Posterior cingulate gyrus (tissue), 11 donors: ENCODE measurements at places on chromosomes 1 and 21.

DNA sequence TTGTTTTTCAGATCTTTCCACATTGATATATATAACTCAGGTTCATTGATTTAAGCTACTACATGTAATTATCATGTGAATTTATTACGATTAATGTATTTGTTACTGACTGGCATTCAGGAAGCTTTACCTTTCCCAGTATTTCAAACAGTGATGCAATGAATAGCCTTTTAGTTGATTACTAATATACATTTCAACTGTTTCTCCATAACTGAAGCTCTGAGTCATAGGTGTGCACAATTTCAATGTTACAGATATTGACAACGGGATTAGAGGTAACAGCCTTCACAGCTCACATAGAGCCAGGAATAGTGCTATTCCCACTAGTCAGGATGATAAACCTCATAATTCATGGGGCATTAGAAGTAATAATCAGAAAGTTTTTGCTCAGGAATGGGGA is 25.1 kb downstream of the RAVER2 start:
- DNase-seq, result no peak

GRCh38 chr1:90714521-90714951 is 2.6 kb downstream of the BARHL2 start:
- no peak for DNase-seq

DNA sequence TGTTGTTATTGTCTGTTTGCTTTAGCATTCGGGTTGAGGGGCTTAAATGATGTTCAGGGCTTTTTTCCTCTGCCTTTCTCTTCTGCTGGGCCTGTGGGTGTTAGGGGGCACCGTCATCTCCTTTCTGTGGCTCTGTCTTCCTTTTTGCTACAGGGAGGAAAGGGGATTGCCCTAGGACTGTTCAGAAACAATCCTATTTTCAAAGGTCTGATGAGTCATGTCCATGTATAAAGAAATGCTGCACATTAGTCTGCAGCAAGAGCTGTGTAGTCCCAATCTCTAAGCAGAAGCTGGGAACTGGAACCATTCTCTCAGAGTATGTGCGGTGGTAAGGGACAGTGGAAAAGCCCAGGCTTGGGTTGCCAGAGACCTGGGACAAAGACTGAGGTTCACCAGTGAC is 462.3 kb downstream of the OMA1 start:
- DNase-seq, result no peak

GRCh38 chr1:247421074-247421473 is 5.1 kb downstream of the NLRP3 start:
- DNase-seq, result no peak

- DNase-seq, result no peak
Observed at GRCh38 chr1:27567971-27568299, 36.0 kb downstream of the AHDC1 start.

- no peak for DNase-seq
Observed at GRCh38 chr1:62437273-62437940, 558 bp downstream of the USP1 start.

GRCh38 chr1:51945591-51945990 is 44.9 kb downstream of the RAB3B start:
- DNase-seq, result no peak

DNA sequence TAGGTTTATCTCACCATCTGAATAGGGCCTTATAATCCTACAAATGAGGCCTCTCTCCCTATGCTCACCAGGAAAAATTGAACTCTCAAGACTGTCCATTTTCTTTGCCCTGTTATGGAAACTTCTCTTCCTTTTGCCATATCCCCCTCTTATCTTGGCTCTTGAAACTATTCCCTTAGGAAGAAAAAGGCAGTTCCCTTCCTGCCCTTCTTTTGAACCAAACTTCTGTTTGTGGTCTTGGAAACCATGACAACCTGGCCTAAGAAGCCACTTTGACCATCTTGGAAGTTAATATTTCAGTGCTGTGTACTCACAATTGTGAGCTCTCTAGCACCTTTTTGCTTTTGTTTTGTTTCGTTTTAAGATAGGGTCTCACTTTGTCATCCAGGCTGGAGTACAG is 40.0 kb downstream of the ATP2B4 start:
- no peak for DNase-seq

DNA sequence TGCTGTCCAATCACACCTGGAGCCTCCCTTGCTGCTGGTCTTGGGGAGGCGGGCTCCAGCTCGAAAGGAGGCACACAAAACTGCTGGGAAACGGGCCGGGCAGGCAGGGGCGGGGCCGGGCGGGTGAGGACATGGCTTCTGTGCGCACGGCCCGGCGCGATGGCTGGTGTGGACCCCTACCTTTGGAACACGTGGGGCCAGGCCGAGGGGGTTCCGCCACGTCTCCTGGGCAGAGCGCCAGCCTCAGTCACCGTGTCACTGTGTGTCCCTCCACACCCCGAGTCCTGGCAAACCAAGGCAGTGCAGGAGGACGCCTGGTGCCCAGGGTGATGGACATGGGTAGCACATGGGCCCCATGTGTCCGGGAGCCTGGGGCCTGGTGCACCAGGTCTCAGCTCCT is 42.0 kb upstream of the ADARB1 start:
- DNase-seq, result peak; percentile 82

- DNase-seq, result no peak
Observed at GRCh38 chr1:6130036-6130435, 50.1 kb downstream of the CHD5 start.

GRCh38 chr1:43266881-43267280 is 2.9 kb upstream of the TMEM125 start:
- DNase-seq, result no peak

GRCh38 chr1:46301406-46301807 is 2.0 kb downstream of the LRRC41 start:
- no peak for DNase-seq

GRCh38 chr1:182777386-182777785 is 12.2 kb upstream of the NPL start:
- no peak for DNase-seq

- peak; percentile 74 for DNase-seq
Observed at GRCh38 chr1:50023292-50024159, at the start of gene AGBL4. TSS of gene AGBL4 (minus strand) at chr1:50023954.

GRCh38 chr1:11648732-11649158 is 5.5 kb downstream of the FBXO2 start:
- DNase-seq, result no peak

DNA sequence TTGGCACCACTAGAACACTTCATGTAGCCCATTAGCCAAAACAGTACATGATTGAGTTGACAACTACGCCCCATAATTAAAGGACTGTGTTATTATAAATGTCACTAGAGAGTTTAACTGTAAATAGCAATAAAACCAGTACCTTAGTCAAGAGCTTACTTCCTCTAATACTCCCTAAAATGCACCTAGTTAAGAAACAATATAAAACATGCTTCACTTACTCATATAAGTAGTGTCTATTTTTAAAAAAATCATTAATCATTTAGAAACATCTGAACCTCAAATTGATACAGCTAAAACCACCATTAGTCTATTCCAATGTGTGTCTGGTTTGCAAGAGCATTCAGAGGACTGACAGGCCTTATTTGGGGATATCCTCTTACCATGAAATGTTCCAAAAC is 25.3 kb downstream of the PTP4A2 start:
- no peak for DNase-seq

GRCh38 chr1:84339503-84339902 is 38.0 kb downstream of the SAMD13 start:
- DNase-seq, result no peak

DNA sequence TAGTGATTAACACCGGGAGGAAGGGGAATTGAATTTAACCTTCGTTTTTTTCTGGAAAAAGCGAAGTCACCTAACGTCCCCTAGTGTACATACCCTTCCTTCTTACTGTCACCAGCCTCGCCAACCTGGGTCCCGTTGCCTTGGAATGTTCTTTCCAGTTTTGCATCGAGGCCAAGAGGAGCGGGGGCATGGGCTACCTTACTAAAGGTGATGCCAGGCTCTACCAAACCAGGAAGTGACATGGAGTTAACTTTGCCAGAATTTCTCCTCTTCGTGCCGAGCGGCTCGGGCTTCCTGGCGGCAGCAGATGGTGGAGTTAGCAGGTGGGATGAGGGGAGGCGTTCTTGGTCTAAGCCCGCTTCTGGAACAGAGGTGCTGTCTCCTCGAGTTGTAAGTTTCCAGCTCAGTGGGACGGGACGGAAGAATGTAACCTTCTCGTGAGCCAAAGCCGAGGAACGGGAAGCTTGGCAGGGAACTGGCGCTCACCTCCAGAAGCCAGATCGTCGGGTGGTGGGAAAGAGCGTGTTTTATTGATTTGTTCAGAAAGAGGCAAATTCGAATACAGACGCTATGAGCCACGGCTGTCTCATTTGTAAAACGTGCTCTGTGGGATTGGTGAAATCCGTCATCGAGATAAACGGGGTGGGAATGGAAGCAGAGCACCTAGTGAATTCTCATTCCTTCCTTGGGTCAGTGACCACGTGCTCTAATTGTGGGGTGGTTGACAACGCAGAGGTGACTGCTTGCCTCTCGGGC is 486 bp downstream of the NIPAL3 start:
- no peak for DNase-seq

GRCh38 chr1:96927125-96927524 is 205.5 kb downstream of the PTBP2 start:
- no peak for DNase-seq

DNA sequence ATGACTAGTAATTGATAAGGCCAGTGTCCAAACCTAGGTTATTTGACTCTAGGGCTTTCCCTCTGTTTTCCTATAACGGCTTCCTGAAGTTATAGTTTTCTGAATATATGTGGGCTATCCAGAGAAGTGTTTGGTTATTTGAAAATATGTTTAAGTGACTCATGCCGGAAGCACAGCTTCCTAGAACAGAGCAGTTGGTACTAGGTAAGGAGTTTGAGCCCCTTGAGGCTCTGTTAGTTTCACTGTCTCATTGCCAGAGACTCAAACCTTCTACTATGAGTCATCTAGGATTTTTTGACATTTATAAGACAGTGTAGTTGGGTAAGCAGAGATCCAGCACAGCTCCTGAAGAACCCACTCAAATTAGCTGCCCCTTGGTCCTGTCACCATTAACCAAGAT is 27.1 kb upstream of the LEPR start:
- no peak for DNase-seq

- no peak for DNase-seq
Observed at GRCh38 chr1:119731741-119732430, 20.2 kb downstream of the PHGDH start.

DNA sequence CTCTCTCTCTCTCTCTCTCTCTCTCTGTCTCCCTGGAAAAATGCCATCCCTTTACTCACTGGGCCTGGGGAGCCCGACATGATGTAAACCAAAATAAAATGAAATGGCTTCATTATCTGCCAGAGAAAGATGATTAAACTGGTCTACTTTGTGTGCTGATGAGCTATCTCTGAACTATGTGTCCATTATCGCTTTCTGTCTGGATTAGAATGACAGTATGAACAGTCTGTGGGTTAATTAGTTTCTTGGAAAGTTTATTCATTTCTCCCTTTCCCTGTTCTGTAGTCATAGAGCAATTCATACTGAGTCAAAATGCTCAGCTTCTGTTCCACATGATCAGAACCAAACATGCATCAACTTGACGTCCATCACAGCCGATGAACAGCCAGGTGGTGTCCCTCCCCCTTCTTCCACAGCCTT is 72.4 kb upstream of the KCND3 start:
- DNase-seq, result no peak

DNA sequence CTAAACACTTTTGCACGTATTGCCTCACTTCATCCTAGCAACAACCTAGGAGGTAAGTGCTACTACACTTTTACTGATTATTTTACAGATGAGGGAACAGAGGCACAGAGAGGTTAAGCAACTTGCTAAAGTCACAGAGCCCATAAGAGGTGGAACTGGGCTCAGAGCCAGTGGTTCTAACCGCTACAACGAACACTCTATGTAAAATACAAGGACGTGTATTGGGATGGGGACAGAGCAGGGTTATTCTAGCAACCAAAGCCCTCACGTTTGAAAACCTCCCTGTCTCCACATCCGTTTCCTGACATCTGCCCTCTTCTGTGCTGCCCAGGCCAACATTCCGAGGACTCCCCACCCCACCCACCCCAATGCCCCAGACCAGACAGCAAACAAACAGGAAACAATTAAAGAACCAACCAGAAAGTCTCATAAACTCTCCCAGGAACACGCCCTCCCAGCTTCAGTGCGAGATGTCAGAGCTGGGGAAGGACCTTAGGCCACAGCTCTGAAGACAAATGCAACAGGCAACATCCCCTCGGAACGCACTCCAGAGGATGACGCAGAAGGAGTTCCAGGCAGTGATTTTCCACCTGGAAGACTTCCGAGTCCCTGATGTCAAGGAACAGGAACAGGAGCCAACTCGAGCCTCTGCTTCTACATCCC is 41.1 kb downstream of the GLIS1 start:
- DNase-seq, result no peak

GRCh38 chr21:43767984-43768867 is 7.9 kb downstream of the CSTB start:
- no peak for DNase-seq

- no peak for DNase-seq
Observed at GRCh38 chr1:221991221-221991620, 249.3 kb upstream of the DUSP10 start.

- DNase-seq, result no peak
Observed at GRCh38 chr1:62688687-62689085, 500 bp upstream of the DOCK7 start.

DNA sequence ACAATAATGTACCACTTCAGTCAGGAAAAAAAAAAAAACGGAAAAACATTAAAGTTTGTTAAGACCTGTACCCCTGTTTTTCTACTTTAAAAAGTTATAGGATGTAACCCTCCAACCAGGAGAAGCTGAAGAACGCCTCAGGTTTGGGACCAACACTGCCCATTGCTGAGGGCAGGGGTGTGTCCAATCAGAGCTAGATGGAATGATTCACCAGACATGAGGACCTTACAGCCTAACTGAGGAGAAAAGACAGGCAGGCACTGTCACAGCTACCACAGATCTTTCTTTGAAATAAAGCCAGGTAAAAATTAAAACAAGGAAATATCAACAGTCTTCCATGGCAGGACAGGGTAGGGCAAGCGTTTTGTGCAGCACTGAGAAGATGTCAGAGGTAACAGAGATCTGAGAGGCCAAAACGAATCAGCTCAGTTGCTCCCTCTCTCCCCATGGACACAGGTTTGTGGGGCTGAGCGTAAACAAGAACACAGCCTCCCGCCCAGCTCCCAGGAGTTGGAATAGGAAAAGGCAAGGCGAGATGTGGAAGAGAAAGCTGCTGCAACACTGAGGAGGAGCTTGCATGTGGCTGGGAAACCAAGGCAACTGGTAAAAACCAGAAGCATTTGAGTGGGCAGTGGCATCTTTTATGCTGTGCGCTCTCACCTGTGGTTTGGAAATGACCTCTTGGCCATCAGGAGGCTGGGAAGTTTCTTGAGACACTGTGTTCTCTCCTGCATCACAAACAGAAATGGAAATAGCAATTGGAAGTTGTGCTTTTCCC is 34.0 kb downstream of the SEC16B start:
- DNase-seq, result no peak

DNA sequence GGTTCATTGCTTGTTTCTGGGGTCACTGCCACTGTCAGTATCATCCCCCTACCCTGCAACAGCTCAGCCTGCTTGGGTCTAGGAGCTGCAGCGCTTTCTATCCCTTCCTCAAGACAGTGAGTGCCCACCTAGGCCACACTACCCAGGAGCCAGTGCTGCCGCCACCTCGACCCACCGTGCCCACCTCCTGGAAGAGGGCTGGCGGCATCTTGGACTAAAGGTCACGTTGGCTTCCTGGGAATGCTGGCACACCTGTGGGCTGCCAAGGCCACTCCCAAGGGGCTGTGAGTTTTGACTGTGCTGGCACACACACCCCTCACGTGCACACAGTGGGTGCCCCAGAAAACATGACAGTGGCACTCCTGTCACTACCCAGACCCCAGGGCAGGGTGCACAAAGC is 22.1 kb downstream of the CRYAA start:
- no peak for DNase-seq
